ENCODE measurements at places on chromosomes 12 and 14. TPM values are rescaled to one million over a fixed set of nuclear protein-coding genes. Genes with fewer than 3 reads are reported as not detected.
A peak's percentile ranks its signal among the peaks of the same experiment; 100 is the strongest.

OVCH1 gene
- 0.64 TPM for total RNA-seq

- peak; percentile 65 for DNase-seq
Measured at GRCh38 chr12:68180792-68181744, 21.5 kb upstream of the IFNG start.

DNA sequence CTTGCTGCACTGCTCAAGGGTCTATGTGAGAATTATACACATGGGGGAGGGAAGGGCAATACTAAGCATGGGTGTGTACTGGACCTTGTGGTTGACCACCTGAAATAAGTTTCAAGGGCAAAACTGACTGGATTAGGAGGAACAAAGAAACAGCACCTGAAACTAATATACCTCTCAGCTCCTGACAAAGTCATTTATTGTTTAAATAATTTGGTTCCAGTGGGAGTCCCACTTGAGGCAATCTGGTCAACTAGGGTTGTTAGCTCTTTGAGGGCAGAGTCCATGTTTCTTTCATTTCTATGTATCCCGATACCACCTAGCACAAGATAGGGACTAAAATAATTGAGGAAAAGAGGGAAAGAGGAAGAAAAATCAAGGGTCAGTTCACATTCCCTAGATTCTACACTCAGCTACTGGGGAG, 45.5 kb downstream of the STXBP6 start:
- DNase-seq: no peak

TAS2R13 gene
- total RNA-seq: 1.2 TPM

- no peak for DNase-seq
Measured at GRCh38 chr14:91009501-91010152, 50.8 kb downstream of the RPS6KA5 start.

Measured in myocyte (in vitro differentiated cells).